ENCODE measurements at places on chromosomes 2 and 18.

GRCh38 chr2:216849987-216850386, 9.9 kb downstream of the TNP1 start:
- DNase-seq: no peak

DNA sequence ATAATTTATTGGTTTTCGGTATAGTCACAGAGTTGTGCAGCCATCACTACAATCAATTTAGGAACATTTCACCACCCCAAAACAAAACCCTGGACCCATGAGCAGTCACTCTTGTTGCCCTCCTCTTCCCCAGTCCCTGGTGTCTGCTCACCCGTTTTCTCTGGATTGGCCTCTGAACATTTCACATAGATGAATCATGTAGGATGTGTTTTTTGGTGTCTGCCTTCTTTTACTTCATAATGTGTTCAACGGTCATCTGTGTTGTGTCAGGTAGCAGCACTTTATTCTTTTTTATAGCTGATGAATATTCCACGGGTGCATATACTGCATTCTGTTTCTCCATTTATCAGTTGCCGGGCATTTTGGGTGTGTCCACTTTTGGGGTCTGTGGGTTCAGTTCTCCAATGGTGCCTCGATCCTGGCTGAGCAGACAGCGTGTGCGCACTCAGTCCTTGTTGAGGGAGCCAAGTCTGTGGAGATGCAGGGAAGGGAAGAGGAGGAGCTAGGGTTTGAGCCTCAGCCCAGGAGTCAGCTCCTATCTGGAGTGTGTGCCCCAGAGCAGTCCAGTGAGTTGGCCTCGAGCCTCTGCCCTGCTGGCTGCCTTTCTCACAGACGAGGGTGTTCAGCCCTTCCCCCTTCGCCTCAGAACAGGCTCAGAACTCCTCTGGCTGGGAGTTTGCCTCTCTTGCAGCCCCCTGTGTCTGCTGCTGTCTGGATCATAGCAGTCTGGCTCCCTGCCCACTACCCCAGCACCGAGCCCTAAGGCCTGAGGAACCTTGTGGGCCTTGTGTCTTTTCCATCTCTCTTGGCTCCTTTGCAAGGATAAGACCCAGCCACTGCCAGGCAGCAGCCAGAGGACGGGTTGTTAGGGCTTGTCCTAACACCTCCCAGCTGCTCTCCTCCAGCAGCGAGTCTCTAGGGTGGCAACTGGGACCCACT, 18.0 kb downstream of the C2orf74 start:
- DNase-seq: peak; percentile 88

DNA sequence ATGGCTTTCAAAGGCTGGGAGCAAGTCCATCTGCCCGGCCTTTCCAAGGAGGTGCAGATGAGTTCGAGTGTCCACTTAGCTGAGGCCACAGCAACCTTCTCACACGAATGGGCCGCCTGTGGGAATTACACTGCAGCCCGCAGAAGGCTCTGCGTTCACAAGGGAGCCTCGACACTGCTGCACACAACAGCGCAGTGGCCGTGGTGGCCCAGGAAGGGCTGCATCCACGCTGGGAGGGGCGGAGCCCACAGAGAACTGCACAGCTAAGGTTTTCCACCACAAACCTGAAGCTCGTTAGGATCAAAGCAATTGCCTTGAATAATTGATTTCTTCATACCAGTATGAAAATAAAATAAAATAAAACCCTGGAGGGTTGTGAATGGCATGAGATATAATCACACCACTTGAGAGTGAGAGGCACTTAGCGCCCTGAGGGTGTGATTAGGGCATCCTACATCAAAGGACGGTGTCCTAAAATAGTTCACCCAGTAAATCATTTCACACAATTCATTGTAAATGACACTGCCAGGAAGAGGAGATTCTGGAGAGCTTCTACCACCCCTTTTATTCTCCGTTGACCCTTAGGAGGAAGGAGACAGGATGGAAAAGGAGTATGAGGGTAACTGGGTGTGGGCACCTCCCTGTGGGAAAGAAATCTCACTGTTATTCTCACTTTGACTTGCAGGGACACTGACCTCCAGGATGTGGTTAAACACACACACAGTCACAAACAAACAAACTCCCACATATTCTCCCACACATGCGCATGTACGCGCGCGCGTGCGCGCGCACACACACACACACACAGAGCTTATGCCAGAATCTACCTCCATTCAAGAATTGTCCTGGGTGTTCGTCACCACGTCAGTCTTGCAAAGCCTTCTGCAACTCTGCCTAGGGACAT, 256.6 kb upstream of the ID2 start:
- no peak for DNase-seq

- DNase-seq: no peak
Observed at GRCh38 chr2:192215096-192215877, 20.6 kb upstream of the TMEFF2 start.

DNA sequence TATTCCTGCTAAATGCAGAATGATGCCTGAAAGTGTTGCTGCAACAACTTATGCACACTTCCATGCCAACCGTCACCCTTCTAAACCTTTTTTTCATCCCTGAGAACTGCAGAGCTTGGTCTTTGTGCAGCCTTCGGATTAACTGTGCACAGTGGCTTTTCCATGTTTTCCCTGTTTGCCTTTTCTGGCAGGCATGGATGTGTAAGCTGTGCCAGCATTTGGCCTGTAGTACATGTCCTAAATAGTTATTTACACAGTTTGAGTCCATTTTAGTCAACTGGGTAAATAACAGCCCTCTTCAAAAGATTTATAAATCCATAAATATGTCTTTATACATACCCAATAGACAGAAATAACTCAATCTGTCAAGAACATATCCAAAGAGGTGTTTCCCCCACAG, 31.5 kb downstream of the MEIS1 start:
- no peak for DNase-seq

GRCh38 chr2:21930226-21930625, 806.5 kb downstream of the TDRD15 start:
- no peak for DNase-seq

GRCh38 chr18:49021433-49022129, 70.8 kb upstream of the SMAD7 start:
- DNase-seq: no peak

- peak; percentile 84 for DNase-seq
Observed at GRCh38 chr2:85796341-85797262, 42.8 kb downstream of the ATOH8 start.

DNA sequence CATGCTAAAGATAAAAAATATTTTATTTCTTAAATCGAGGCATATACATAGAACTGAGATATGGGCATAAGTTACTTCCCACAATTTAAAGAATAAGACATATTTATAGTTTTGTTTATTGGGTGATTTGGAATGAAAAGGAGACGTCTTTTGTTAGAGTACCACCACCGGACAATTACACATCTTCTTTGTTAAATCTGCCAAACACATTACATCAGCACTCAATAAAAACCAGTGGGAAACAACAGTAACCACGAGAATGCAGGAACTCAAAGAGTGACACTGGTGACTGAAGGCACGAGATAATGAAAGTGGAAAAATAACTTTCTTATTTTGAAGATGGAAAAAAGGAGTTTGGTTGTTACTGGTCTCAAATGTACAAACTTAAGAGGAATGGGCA, 92.6 kb upstream of the TFCP2L1 start:
- no peak for DNase-seq

DNA sequence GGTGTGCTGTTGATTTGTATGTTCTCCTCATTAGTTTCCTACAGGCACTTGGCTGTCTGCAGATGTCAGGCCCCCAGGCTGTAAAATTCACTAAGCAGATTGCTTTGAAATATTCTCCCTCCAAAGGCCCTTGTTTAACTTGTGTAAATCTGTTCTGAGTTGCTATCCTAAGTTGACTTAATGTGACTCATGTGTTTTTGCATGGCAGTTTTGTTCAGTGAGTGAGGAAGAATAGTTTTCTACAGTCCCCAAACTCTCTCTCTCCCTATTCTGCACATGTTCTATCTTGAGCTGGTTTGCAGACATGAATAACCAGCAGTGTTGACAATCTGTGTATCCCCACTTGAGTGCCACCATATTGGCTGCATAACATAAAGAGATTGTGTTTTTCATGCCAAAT, 1005.4 kb upstream of the DDX18 start:
- no peak for DNase-seq

GRCh38 chr2:239495175-239495574, 94.4 kb upstream of the HDAC4 start:
- no peak for DNase-seq

- DNase-seq: no peak
Observed at GRCh38 chr2:172845028-172845630, 109.5 kb downstream of the RAPGEF4 start.

- DNase-seq: no peak
Observed at GRCh38 chr2:121485039-121485438, 45.6 kb upstream of the RNU4ATAC start.

GRCh38 chr2:192070099-192070498, 124.6 kb downstream of the TMEFF2 start:
- no peak for DNase-seq

GRCh38 chr2:19868224-19868623, 33.6 kb downstream of the TTC32 start:
- DNase-seq: no peak

DNA sequence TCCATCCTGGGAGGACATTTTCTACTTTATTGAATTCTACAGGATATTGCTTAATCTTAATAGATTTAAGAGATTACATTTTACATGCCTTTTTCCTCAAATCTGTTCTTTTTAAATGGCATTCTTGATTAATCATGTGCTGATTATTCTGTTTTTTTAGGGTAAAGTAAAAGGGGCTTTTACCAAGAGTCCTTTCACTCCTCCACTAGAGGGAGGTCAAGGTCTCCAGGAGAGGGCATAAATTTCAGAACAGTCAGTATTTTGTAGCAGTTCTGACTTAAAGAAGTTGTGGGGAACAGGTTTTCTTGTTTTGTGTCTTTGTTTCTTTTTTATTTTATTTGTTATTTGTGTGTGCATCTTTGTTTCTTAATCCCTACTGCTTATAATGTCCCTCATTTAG, 25.4 kb downstream of the WDR75 start:
- no peak for DNase-seq

DNA sequence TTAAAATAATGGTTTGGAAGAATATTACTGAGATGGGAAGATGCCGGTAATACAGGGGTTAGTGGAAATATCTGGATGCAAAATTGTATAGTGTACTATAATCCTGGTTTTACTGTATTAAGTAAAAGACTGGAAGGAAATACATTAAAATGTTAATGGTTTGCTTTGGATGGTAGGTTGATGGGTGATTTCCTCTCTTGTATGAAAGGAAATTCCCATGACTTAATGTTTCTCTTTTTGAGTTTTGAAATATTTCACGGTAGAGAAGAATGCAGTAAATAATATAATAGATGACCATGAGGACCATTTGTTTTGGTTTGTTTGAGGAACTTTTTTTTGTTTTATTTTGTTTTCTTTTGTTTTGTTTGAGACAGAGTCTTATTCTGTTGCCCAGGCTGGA, 8.2 kb downstream of the SPTBN1 start:
- DNase-seq: no peak

DNA sequence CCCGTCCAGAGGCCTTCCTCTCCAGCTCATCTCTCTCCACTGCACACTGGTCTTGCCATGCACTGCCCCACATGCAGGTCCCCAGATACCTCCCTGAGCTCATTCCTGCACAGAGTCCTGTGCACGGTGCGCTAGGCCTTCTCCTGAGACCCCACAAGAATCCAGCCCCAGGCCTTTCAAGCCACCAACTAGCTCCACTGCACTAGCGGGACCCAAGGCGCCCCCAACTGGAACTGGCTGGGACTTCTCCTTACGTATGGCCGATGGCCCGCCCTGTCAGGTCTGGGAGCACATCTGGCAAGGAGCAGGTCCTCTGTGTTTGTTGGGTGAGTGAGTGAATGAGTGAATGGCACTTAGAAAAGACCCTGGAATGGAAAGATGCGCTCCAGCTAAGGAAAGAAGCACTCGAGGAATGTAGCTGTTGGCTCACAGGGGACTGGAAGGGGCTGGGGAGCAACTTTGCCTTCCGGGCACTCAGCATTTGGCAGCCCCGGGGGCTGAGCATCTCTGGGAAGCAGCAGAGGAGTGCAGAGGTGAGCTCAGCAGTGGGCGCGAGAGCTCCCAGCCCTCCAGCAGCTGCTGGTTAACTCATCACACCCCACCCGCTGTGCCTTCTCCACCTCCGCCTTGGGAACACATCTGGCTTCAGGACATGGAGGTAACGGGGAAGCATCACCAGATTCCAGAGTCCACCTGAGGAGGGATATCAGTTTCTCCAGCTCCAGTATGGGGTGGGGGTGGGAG, 223.1 kb downstream of the GLI2 start:
- DNase-seq: no peak

GRCh38 chr2:44433895-44434294, 72.1 kb downstream of the CAMKMT start:
- DNase-seq: no peak

GRCh38 chr2:218962859-218963492, 3.5 kb downstream of the CDK5R2 start:
- peak; percentile 71 for DNase-seq

GRCh38 chr2:167333245-167333644, 445.0 kb downstream of the XIRP2 start:
- no peak for DNase-seq

DNA sequence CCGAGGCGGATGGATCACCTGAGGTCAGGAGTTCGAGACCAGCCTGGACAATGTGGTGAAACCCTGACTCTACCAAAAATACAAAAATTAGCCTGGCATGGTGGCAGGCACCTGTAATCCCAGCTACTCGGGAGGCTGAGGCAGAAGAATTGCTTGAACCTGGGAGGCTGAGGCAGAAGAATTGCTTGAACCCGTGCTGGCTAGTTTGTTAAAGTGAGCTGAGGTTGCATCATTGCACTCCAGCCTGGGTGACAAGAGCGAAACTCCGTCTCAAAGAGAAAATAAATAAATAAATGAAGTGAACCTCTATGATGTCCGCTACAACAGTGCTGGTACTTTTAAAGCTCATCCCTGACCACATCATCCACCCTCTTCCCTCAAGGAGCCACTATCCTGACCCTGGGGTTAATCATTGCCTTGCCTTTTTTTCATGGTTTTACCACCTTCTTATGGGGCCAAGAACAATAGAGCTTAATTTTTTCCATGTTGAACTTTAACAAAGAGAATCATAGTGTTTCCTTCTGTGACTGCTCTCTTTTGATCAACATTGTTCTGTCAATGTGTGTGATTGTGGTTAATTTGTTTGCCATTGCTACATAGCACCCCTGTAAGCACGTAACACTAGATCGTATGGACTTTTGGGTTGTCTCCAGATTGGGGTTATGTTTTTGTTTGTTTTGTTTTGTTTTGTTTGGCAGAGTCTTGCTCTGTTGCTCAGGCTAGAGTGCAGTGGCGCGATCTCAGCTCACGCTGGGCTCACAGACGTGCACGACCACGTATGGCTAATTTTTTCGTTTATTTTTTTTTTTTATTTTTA, 17.1 kb upstream of the ATRAID start:
- no peak for DNase-seq

DNA sequence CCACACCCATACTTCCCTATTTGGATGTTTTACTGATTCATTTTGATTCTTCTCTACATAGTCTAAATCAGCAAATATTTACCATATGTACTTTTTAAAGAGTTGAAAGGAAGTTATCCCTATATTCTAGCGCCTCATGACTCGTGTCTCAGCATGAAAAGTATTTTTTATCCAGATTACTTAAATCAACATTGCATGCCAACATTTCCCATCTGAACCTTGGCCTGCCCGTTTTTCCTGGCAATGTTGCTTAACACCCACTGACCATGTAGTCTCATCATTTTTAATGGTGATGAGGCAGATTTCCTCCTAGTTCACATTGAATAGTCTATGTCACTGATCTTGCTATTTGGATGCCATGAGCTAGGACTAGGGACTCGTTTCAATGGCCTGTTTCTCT, 13.2 kb upstream of the SCYGR5 start:
- DNase-seq: no peak

Measured in aorta (tissue), 5 donors.